Fibroblast of upper back skin (primary cell): ENCODE measurements at places on chromosomes 12 and 14.

DNA sequence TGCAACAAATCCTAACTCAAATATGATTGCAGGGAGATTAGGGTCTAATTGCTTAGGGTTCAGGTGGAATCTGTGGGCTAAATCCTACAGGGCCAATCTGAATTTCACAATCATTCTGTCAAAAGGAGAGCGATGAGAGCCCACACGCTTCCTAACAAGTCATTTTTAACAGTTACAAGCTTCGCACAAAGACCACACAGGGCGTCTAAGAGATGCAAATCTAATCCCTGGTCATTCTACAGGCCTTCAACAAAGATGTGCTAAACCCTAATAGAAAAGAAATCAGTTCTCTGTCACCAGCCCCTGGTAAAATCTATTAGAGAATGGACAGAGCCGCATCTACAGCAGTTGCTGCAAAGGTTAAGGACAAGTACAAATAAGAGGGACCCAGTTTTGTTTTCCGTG lies 15.3 kb downstream of the NKX2-1 start:
- DNase-seq = no peak

- DNase-seq = no peak
Observed at GRCh38 chr12:118959348-118959747, 22.0 kb upstream of the SRRM4 start.

DNA sequence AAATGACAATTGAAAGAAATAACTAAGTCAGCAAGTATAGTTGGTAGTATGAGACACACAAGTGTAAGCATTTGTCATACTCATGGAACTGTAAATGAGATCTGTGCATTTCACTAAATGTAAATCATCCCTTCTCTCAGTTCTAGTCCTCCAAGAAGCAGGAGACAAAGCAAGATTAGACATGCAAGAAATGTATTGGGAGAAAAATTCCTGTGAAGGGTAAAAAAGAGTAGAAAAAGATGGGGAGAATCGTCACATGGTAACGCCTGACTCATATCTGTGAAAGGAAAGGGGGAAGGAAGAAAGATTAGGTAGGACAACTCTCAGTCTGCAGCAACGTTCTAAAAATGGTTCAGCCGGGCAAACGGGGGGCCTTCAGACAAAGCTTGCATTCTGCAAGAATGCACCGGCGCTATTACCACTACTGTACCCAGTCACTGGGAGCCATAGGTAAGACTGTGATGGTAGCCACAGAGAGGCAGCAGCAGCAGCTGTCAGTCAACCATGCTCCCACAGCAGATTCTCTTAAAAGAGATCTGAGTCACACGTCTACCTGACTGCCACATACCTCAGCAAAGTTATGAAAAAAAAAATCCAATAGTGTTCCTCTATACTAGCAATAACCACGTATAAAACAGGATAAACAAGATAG lies 18.0 kb upstream of the RFX4 start:
- no peak for DNase-seq

- DNase-seq = peak; percentile 32
Observed at GRCh38 chr14:103442288-103442687, 57.1 kb downstream of the MARK3 start.
